Colonic mucosa (tissue), 4 donors: ENCODE measurements at places on chromosomes 3 and 15.

DNA sequence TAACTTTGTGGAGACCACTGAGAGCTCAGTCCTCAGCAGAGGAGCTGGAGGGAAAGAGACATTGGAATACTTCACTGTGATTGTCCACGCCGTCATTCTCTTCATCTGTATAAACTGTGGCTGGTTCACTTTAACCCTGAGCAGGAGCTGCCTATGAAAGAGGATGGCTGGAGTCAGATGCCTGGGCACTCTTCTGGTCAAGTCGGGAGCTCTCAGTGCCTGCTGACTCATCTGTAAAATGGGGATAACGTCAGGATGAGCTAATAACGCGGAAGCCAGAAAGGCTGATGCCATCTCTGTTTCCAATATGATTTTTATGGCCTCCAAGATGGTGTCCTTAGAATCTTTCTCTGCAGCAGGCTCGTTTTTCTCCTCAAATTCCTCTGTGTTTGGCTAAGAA is 51.6 kb upstream of the MRPS22 start:
- DNase-seq, result no peak

DNA sequence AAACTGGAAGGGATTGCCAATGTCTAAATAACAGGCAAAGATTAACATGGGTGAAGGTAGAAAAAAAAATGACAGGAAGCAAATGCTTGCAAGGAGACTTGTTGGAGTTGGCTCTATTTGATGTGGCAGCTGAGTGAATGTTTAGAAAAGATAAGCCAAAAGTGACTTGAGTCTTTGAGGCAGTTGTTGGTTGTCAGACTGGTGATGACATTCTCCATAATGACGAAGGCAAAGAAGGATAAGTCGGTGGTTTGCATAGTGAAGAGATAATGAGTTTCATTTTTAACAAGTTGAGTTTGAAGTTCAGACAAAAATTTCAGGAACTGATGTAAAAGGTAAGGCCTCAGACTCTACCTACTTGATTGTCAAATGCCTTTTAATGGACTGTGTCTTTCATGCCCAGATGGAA is 704.1 kb upstream of the SGO1 start:
- no peak for DNase-seq

DNA sequence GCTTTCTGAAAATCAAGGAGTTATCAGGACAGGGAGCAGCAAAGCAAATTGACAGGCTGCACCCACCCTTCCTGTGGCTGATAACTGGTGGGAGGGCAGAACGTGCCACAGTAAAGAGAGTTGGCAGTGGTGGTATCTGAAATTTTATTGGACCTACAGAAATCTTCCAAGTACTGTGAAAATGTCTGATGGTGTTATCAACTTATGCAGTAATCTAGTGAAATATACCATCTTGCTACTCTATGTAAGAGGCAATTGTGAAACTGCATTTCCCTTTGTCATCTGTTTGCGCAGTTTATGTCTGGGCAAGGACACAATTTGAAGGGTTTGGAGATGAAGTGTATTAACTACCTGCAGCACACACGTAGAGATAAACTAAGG is 1.5 kb downstream of the PLCL2 start:
- peak; percentile 46 for DNase-seq

GRCh38 chr15:31277335-31278060 is 49.1 kb upstream of the KLF13 start:
- DNase-seq, result no peak

DNA sequence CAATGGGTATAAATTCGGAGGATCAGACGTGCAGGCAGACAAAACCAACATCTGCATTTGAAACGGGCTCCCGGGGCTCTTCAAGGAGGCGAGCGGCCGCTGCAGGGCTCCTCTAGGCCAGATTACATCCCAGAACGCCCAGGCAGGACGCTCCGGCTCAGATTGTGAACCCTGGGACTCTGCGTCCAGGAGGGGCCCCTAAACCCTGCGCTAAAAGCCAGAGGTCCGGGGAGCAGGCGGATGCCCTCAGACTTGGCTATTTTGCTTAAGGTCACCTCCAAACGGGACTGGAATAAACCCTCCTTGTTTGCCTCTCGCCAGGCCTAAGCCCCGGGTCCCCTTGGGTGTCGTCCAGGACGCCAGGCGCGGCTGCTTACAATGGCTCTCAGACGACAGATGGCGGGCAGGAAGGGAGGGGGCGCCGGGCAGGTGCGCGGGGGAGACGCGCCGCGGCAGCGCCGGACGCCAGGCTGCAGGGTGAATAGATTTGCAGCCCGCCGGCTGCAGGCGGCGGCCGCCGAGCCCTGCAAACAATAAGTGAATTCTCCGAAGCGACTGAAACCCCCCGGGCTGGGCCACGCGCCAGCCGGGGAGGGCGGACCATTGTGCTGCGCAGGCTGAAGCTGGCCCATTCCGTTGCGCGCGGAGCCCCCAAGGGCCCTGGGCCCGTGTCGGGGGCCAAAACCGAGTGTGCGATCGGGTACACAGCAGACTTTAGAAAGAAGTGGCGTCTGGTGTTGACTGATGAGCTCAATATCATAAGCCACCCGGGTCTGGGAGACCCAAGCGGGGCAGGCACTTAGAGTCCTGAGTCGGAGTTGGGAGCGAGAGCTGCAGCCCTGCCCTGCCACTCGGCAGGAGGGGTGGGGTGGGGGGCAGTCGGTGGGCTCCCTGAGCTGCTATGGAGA is 32.3 kb upstream of the AMOTL2 start:
- peak; percentile 59 for DNase-seq

DNA sequence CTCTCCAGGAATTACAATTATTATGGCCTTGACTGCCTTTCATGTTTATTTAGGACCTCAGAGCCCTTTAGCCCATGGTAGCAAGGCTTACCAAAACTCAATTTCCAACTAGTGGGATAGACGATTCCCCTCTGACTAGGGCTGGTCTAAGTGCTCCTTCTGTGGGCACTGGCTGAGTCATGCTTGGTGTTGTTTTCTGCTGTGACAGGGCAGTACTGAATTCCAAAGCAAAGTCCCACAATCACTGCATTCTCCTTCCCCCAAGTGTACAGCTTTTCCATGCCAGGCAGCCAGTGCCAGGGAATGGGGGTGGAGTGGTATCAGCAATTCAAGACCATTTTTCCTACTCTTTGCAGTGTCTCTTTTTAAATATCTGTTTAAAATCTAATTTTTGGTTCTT is 509.0 kb upstream of the NECTIN3 start:
- DNase-seq, result no peak

DNA sequence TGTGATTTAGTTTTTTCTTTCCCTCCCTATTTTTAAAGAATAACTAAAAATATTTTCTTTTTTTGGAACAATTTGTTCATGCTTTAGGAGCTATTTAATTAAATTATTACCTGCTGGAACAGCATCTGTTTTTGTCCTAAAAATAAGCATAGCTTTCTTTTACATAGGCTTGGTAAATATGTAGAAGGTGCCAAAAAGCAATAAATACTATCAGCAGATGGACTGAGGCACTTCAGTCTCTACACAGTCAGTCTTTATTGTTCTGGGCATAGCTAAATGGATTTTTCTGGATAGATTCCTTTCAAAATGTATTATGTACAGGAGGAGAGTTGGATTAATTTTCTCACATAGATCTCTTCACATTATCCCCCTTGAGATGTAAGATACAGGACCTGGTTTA is 223.5 kb downstream of the NAALADL2 start:
- no peak for DNase-seq

DNA sequence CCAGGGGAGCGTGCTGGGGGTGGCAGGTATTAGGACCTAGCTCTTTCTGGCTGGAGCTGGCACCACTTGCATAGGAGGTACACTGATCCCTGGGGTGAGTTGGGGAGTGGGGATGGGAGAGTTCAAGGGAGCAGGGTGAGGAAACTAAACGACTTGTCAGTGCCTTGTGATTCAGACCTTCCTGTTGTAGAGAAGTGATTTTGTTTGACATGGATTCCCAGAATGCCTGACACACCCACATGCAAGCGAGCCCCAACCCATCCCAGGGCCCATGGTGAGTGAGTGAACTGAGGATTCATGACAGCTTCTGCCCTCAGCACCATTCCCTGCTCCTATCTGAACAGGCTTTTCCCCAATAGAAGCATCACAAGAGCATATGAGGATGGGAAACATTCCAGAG is 15.6 kb upstream of the UBE2Q2 start:
- no peak for DNase-seq

- DNase-seq, result peak; percentile 32
Measured at GRCh38 chr15:39127925-39128617, 452.8 kb upstream of the THBS1 start.

DNA sequence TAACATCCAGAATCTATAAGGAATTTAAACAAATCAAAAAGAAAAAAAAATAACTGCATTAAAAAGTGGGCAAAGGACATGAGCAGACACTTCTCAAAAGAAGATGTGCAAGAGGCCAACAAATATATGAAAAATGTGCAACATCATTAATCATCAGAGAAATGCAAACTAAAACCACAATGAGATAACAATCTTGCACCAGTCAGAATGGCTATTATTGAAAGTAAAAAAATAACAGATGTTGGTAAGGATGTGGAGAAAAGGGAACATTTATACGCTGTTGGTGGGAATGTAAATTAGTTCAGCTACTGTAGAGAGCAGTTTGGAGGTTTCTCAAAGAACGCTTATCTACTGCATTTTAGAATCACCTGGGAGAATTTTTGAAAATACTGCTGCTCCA is 186.1 kb downstream of the OTOL1 start:
- DNase-seq, result no peak

DNA sequence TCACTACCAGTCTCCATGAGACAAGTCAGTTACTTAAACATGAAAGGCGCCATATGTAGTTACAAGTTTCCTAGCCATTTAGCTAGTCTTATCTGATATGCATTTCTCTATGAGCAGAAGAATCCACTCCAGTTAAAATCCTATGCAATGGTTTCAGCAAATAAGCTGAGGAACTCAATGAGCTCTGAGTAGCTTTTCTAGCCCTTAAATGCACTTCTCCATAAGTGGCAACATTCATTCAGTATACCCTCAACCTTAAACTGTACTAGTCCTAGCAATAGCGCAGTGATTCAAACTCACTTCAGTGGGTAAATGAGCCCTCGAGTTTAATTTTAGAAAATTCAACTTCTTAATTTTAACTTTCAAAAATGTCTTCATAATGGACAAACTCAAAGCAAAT is 7.7 kb downstream of the COMMD2 start:
- DNase-seq, result no peak

GRCh38 chr3:10996345-10997013 is 3.9 kb downstream of the SLC6A1 start:
- no peak for DNase-seq

DNA sequence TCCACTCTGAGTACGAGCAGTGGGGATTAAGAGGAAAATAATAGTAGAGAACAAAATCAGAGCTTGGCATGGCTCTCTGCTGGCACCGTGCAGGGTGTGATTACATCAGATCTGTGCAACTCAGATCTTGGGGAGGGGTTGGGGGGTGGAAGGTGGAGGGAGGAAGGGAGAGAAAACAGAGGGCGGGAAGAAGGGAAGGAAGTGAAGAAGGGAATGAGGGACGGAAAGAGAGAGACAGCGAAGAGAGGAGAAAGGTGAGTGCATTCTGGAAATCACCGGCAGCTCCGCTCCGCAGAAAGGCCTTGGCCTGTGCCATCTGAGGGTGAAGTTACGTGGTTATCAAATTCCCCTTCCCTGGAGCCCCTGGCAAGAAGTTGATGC is 31.0 kb upstream of the ADAMTS17 start:
- DNase-seq, result no peak

DNA sequence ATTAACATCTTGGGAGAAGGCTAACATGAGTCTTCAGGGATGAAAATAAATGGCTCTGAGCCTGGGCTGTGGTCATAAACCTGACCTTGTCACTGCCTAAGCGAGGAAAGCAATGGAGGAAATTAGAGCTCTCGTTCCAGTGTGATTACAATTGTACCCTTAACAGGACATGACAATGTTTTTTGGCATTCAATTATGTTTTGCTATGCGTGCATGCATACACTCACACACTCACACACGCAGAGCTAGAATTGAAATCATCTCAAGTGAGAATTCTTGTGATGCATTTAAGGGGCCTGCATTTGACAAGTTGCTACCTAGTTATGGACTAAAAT is 24.1 kb downstream of the ZNF80 start:
- no peak for DNase-seq

GRCh38 chr3:57841818-57842217 is 85.7 kb downstream of the SLMAP start:
- DNase-seq, result no peak
